ENCODE measurements at places on chromosomes 1 and 21. TPM values are rescaled to one million over a fixed set of nuclear protein-coding genes. Genes with fewer than 3 reads are reported as not detected.

DNA sequence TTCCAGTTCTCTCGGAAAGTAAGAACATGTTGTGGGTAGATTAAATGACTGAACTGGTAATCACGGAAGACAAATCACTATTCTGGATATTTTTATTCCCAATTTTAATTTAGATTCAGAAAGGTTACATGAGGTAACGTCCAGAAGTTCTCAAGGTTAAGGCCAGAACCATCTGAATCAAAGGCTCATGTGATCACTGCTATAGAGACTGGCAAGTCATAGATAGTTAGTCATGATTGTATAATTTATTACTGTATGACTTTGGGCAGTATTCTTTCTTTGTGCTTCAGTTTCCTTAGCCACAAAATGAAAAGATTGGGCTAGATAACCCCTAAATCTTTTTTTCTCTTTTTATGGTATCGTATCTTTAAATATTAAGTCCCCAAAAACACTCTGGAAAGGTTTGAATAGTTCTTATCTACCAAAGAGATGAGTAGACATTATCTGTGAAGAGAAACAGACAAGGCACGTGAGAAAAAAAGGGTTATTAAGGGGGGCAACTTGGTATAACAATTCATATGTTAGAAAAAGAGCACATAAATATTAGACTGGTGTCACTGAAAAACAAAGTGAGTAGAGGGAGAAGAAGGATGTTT lies 241.0 kb downstream of the PTPRC start:
- DNase-seq = no peak

GRCh38 chr1:110672753-110673108 lies 2.0 kb downstream of the KCNA3 start:
- DNase-seq = no peak

Gene OPRD1
- not detected for polyA plus RNA-seq

Gene SPRR1A
- not detected for polyA plus RNA-seq

Gene OR10Z1
- polyA plus RNA-seq = not detected

Gene ORC1
- 2.3 TPM for polyA plus RNA-seq

- no peak for DNase-seq
Observed at GRCh38 chr1:109246141-109246551, 3.2 kb upstream of the CELSR2 start.

DNA sequence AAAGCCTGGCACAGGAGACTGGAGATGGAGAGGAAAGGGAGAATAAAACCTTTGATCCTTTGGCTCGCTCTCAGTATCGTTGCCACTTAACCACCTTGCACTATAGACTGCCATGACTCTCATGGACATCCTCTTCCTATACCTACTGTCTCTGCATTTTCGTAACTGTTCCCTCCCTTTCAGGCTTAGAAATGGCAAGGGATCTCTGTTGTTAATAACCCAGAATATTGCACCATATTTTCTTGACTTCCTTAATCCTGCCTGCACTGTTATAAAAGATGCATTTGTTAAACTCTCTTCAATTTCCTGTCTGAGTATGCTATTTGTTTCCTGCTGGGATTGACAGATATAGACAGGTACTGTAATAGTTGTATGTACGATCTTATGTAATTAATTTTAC lies 38.6 kb downstream of the CYYR1 start:
- DNase-seq = no peak

DNA sequence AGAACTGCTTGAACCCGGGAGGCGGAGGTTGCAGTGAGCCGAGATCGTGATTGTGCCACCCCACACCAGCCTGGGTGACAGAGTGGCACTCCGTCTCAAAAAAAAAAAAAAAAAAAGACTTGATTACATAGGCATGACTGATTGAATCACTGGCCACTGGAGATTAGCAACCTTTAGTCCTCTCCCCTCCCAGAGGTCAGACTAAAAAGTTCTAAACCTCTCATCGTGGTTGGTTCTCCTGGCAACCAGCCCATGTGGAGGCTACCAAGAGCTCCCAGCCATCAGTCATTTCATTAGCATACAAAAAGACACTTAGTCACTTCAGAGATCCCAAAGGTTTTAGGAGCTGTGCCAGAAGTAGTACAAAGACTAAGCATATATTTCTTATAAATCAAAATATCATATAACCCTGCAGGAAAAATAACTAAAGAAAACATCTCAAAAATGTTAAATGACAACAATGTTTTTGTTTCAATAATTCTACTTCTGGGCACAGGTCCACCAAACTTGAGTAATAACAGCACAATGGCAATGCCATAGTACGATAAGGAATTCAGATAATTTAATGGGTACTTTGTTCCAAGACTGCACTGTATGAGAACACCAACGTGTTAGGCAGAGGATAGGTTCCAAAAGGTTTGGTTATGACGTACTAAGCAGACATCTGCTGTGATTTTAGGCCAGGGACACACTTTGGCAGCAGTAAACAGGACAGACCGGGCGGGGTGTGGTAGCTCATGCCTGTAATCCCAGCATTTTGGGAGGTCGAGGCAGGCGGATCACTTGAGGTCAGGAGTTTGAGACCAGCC lies 18.1 kb downstream of the USP48 start:
- DNase-seq = peak; percentile 47

GRCh38 chr1:153610811-153611301 lies 2.1 kb downstream of the S100A16 start:
- no peak for DNase-seq

Gene LDLRAD2
- 0.05 TPM for polyA plus RNA-seq

DNA sequence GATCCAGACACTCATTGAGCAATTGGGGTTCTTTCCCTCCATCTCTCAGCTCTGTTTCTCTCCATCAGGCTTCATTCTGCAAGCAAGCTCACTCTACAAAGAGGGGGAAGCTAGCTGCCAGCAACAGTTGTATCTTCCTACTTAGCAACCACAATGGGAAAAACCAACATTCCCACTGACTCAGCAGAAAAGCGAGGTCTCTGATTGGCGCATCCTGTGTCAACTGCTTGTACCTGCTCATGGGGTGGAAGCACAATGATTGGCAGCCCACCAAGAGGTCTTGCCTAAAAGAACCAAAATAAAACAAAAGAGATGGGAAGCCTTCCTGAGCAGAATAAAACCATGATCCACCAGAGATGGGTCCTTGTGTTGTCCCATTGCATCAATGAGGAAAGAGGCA lies 4.0 kb upstream of the CDA start:
- no peak for DNase-seq

DNA sequence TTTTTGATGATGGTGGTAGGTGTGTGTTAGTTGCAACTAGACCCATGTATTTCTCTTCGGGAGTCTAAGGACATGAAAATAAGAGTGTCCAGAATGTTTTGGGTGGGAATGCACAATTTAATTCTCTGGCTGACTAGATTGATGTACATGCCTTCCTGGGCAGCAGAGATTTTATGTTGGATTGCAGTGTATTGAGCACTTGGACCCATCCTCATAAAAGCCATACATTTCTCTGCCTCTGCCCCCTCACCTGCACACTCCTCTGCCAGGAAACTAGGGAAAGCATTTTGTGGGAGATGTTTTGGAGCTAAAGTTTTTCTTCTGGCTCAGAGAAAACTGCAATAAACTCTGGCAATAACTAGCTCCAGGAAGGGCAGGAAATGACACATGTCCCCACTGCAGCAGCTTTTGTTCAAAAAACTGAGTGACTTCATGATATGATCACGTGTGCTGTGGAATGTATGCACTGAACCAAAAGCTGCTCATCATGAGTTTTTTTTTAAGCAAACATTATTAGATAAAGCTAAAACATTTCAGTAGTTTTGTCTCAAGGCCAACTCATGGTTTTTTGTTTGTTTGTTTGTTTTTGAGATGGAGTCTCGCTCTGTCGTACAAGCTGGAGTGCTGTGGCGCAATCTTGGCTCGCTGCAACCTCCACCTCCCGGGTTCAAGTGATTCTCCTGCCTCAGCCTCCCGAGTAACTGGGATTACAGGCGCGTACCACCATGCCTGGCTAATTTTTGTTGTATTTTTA lies 17.6 kb downstream of the RIT1 start:
- peak; percentile 49 for DNase-seq

Data from AG04450 (cell line).